ENCODE measurements at places on chromosomes 16 and 17.

GRCh38 chr17:28521311-28522085, 15.3 kb downstream of the FOXN1 start:
- no peak for DNase-seq

DNA sequence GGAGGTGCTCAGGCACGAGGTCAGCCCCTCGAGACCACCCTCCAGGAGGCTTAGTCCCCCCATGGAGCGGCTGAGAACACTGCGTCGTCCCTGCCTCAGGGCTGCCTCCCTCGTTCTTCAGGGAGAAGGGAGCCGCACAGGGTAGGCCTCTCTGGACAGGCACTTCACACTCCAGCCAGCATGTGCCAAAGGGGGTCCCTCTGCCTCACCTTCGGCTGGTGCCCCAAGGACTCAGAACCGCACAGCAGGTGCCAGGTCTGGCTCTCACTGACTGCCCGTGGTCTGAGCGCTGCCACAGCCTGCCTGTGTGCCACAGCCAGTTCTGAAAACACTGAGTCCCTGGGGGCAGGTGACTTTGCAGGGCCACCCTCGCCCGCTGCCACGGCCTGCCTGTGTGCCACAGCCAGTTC, 7.1 kb downstream of the P2RX5 start:
- DNase-seq: no peak

- DNase-seq: no peak
Measured at GRCh38 chr17:36195434-36196130, 976 bp downstream of the CCL3L1 start.

DNA sequence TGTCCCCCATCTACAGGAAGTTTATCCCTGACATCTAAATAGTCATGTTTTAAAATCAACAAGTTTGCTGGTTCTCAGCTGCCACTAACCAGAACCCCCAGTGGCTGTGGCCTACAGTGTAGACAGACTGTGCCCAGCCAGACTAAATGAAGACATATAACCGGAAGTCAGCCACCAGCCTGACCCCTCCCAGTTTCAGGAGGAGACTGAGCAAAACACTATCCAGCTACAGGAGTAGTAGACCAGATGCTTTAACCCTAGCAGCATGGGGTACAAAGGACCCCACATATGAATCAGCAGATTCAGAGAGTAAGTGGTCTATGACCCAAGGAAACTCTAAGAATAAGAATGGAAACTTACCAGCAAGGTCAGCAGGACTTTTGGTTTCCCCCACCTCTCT, 83.4 kb downstream of the HIC1 start:
- peak; percentile 44 for DNase-seq

DNA sequence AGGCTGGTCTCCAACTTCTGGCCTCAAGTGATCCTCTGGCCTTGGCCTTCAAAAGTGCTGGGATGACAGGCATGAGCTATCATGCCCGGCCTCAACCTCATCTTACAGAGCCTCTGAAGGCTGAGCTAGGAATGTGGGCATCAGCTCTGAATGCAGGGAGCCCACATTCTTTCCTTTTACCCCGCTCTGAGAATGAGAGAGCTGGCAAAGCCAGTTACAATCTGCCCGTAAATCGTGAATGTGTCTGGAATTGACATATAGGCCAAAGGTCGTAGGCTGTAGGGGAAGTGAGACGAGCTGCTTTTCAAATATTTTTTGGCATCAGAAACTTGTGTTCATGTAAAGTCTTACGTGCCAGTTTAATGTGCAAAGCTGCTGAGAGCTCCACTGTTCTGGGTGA, 4.5 kb downstream of the TMEM238L start:
- DNase-seq: no peak

- DNase-seq: no peak
Measured at GRCh38 chr17:72358465-72358864, 237.6 kb downstream of the SOX9 start.

DNA sequence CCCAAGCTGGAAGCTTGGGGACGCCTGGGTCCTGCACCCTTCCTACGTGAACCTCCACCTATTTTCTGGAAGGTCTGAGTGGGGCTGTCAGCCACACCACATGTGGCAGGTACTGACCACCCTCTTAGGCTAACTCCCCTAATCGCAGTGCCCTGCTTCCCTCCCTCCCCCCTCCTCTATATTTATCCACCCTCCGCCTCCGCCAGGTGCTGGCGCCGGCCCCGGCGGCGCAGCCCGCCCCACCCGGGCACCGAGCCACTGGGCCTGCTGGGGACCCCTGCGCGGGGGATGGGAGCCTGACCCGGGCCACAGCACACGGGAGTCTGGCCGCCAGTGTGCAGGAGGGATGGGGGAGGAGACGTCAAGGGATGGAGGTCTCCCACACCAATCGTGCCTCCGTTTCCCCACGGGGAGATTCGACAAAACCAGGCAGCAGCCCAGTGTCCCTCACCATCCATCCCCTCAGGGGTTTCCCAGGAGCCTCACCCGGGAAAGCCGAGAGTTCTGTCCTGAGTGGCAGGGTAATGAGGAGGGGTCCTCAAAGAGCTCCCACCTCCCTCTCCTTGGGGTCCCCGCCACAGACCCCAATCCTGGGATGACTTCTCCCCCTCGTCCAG, 1.3 kb downstream of the PLEKHH3 start:
- DNase-seq: peak; percentile 70

- peak; percentile 32 for DNase-seq
Measured at GRCh38 chr17:73066148-73066884, 26.2 kb downstream of the SLC39A11 start.

DNA sequence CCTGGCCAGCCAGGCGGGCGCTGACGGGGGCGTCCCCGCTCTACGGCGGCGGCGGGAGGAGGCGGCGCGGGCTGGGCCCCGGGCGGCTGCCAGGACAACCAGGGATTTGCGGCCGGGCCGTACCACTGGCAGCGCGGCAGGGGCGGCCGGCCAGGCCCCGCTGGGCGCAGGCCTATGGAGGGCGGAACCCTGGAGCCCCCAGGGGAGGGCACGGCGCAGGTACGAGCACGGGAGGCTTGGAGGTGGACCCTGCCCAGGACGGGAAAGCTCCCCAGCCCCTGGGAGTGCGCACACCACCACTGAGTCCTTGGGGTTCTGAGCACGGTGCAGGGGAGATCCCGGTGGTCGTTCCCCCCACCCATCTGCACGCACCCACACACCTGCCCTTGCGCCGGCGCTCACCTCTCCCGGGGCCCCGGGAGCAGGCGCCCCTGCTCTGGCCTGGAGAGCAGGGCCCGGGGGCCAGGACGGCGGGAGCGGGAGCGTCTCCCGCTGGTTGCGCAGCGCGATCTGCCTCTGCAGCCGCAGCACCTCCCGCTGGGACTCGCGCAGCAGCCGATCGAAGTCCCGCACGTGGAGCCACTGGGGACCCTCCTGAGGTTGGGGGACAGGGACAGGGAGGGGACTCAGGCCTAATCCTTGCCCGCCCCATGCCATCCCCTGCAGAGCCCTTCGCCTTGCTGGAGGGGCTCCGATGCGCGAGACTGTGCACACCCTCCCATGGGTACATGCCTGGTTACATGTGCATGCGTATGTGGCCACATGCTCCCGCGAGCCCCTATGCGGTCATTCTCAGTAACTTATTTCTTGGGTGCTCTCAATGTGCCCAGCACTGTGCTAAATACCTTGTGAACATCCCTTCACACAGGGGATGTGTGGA, 3.9 kb downstream of the TSPOAP1 start:
- peak; percentile 82 for DNase-seq

All from NCI-H146 (cell line).